ENCODE measurements at places on chromosomes 1 and 21. TPM values are rescaled to one million over a fixed set of nuclear protein-coding genes. Genes with fewer than 3 reads are reported as not detected.

GRCh38 chr1:4108331-4108730 lies 208.3 kb upstream of the C1orf174 start:
- H3K27me3 ChIP-seq: peaks cover 2% of the 10 kb centered on the region
- peaks cover under 1% of the 10 kb centered on the region for H3K36me3 ChIP-seq
- H3K4me3 ChIP-seq: no peak overlapping the region
- DNase-seq: no peak
- H3K27ac ChIP-seq: no peak overlapping the region
- no peaks in the 10 kb centered on the region for H3K4me1 ChIP-seq

- H3K4me3 ChIP-seq: no peak overlapping the region
- H3K27ac ChIP-seq: no peak overlapping the region
- DNase-seq: no peak
- H3K36me3 ChIP-seq: peaks cover 12% of the 10 kb centered on the region
Measured at GRCh38 chr1:31900790-31901189, 37.4 kb downstream of the PTP4A2 start.

GRCh38 chr1:7069931-7070330 lies 284.7 kb downstream of the CAMTA1 start:
- no peak for DNase-seq
- peaks cover 29% of the 10 kb centered on the region for H3K27me3 ChIP-seq
- H3K27ac ChIP-seq: no peak overlapping the region
- H3K4me3 ChIP-seq: no peak overlapping the region
- no peaks in the 10 kb centered on the region for H3K36me3 ChIP-seq

- H3K4me1 ChIP-seq: no peaks in the 10 kb centered on the region
- no peak for DNase-seq
- no peaks in the 10 kb centered on the region for H3K36me3 ChIP-seq
- no peak overlapping the region for H3K4me3 ChIP-seq
Measured at GRCh38 chr1:241235256-241235897, 121.6 kb downstream of the RGS7 start.

The SUCO gene
- 56.2 TPM for total RNA-seq

Measured in naive thymus-derived CD8-positive, alpha-beta T cell (primary cell).